H4 (cell line): ENCODE measurements at places on chromosomes 4 and X. TPM values are rescaled to one million over a fixed set of nuclear protein-coding genes. Genes with fewer than 3 reads are reported as not detected.

DNA sequence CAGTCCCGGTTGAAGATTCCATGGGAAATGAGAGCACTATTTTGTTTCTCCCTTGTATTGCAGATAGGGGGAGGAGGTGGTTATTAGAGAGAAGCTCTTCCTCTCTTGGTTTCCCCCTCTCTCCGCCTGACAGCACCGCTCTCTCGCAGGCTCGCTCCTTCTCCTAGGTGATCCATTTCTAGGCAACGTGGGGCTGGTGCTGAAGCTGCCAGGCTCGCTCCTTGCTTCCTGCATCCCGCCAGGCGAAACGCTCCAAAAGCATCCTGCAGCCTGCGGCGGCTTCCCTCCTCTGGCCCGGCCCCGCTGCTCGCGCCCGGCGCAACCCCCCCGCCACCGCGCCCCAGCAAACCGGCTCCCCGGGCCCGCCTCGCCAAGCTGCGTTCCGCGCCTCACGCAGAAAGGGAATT, at the start of gene GRID2:
GRID2 (plus strand) TSS at position 346 of the 407 bp plus-strand sequence.
- DNase-seq, result peak; percentile 31

GRCh38 chr4:78136109-78137081, 79.3 kb downstream of the FRAS1 start:
- no peak for DNase-seq

DNA sequence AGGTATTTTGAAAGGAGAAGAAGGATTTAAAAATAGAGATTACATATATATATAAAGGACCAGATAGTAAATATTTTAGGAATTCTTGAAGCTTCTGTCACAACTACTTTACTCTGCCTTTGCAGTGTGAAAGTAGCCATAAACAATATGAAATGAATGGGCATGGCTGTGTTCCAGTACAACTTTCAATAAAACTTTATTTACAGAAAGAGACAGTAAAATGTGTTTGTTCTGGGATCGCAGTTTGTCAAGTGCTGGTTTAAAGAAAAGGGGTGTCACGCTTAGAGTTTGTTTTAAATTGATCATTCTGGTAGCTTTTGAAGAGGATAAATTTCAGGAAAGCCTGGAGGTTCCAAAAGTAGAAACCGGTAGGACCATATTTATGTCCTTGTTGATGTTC, 176.1 kb upstream of the HS3ST1 start:
- DNase-seq, result no peak

- no peak for DNase-seq
Measured at GRCh38 chr4:37719021-37719420, 32.8 kb upstream of the RELL1 start.

DNA sequence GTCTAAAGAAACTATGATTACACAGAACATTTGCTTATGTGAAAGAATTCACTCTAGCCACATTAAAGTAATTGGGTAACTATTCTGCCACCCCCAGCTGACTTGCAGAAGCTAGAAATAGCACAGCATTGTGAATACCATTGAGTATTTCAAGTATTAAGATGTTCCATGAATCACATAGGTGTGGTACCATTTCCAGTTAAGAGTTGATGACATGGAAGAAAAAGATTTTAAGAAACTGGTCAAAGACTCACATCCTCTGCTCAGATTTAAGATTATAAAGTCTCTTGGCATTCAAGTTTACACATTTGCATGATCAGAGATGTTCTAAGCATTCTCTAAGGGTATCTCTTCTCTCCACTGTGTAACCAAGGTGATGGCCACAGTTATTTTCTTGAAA, 287.5 kb downstream of the CAMK2D start:
- peak; percentile 7 for DNase-seq

- no peak for DNase-seq
Measured at GRCh38 chrX:29542152-29542551, 673.2 kb upstream of the MAGEB2 start.

DNA sequence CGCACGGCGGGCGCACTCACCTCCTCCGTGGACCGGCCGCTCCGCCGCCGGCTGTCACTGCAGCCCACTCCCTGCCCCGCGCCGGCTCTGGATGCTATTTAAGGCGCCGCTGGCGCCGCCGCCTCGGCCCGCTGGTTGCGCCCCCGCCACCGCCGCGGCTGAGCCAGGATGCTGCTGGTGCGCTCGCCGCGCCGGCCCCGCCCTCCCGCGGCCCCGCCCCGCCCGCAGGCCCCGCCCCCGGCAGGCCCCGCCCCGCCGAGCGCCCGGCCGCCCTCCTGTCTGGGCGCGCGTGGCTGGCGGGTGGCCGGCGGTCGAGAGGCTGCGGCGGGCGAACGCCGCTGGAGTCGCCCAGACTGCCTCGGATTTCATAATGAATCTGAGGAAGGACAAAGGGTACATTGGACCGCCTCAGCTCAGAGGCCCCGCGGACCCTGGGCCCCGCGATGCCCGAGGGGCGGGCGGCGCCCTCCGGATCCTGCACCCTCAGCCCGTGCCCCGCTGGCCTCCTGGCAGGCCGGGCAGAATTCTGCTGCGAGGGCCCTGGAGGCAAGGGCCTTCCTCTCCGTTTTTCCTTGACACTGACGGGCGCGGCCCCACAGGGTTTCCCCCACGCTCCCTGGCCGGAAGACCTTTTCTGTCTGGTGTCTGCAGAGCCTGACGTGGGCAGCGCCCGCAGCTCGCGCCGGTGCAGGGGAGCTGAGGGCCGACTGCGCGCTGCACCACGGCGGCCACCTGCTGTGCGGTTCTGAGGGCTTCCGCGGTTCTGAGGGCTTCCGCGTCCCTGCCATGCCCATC, at the start of gene ACSL1:
ACSL1 (minus strand) TSS at position 73 of the 795 bp plus-strand sequence. CDS start 22,454 bp downstream, outside the sequence.
- peak; percentile 47 for DNase-seq

- DNase-seq, result no peak
Measured at GRCh38 chrX:83501003-83501402, 7.1 kb upstream of the POU3F4 start.

KLHL34 gene
- not detected in 2 replicates for total RNA-seq

NMU gene
- 2.8 and 6.1 TPM in 2 replicates for total RNA-seq

PLCXD1 gene
- total RNA-seq, result 7.7 and 8.1 TPM in 2 replicates

ANOS1 gene
- 4.1 and 6.6 TPM in 2 replicates for total RNA-seq
